Stimulated activated CD4-positive, alpha-beta T cell treated with anti-CD3 and anti-CD28 coated beads, Interleukin-1b, Interleukin-23, amount 100 ng/mL, for 24 hours (primary cell): ENCODE measurements at places on chromosomes 3 and 15.

DNA sequence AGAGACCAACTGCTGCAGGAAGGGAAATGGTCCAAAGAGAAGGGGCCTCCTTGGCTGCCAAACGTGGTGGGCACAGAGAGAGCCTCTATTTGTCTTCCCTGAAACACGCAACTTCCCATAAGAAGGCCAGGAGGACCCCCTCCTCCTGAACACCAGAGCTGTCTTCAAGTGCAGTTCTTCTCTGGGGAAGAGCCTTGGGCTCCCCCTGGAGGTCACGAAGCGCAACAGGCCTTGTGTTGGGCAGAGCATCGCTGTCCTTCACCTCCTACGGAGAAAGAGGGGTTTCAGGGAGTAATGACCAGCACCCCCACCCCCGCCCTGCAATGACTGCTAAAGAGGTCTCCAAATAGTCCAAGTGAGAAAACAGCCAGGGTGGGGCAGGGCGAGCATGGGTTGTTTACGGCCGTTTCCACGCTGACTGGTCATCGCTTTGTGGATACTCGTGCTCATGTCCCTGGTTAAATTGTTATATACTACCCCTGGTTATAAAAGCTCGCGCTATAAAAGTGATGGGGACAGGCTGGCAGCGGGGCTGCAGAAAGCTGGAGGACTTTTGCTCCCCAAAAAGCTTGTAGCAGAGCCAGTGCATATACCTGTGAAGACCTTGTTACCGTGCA lies 397.5 kb upstream of the ATP10A start:
- DNase-seq: no peak

GRCh38 chr15:95470997-95471689 lies 859.4 kb upstream of the NR2F2 start:
- no peak for DNase-seq

- DNase-seq: no peak
These were observed 65.8 kb upstream of the LEKR1 start for GRCh38 chr3:156760333-156760732.

- DNase-seq: no peak
These were observed 14.4 kb downstream of the RTP1 start for GRCh38 chr3:187211532-187212195.

DNA sequence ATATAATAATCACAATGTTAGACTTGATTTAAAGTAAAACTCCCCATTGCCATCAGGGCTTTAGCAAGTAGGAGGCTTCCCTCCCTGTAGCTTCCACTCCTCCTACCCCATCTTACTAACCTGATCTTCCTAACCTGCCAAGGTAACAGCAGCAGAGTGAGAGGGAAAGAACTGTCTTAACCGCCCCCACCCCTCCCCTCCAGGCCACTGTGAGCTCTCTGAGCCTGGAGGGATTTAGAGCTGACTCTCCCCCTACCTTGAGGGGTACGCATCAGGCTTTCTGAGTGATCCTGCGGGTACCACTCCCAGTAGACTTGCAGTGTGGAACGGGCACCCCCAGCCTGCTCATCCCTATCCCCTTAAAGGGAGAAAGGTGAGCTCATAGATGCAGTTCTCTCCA lies 11.4 kb upstream of the PRSS50 start:
- no peak for DNase-seq

DNA sequence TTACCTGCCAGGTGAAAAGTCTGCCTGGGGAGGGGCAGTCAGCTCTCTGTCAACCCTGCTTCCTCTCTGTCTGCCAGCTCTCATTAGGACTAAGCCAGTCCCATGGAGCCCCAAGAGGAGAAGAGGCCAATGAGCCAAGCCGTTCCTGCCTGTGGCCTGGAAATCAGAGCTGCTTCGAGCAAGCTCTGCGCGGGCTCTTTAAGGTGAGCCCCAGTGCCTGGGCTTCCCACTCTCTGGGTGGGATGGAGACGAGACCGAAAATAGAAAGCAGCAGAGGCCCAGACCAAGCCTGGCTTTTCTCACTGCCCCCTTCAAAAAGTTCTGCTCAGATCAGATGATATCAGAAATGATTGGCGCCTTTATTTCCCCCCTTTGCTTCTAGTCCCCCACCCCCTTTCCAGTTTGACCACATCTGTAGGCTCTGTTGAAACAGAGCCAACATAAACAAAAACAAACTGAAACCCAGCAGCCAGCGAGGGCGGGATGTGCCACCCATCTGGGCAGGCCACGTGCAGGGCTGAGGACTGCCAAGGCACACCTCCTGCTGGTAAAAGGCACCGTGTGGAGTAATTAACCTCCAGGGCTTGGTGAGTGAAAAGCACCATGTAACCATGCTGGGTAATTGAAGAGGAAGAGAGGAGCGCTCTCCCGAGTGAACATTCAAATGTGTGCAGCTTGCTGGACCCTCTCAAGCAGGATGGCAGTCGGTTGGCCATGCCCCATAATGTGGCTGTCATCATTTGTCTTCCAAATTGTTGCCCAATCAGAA lies 471.0 kb upstream of the PROK2 start:
- no peak for DNase-seq

DNA sequence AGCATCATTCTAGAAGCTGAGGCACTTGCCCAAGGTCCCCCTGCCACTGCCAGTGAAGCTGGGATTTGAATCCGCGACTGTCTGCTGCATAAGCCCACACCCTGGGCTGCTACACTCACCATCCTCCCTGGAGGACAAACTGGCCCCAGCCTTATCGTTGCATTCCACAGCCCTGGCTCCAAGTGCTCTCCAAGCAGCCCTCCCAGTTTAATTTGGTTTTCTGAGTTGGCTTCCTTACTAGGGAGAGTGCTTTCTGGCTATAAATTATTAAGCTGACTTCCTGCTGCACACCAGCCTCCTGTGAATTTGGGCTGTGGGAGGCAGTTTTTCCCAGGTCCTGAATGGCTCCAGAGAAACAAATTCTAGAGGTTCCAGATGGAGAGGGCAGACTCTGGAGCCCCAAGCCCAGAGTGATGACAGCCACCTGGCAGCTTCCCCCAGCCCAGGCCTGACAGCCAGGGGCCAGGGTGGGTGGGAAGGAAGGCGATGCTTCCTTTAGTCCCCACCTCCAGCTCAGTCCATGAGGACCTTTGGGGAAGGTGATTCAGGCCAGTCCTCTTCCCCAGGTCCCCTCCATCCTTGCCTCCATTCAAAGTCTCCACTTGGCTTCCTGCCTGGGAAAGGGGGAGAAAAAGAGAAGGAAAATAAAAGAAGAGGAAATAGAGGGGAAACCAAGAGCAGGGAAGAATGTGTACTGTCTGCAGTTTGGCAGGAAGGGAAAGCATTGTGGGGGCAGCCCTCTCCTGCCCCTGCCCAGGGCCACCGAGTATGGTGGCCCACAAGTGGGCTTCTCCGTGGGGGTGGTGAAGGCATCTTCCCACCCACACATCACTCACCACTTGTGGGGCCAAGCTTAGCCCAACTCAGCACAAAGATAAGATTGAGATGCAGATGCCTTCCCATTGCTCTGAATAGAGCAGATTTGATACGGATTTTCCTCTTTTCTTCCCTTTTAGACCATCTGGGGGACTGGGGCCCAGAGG lies 69.6 kb downstream of the SEMA5B start:
- no peak for DNase-seq

- DNase-seq: no peak
These were observed 39.6 kb downstream of the DPH6 start for GRCh38 chr15:35506272-35506870.

GRCh38 chr15:63901912-63902670 lies 68.3 kb upstream of the HERC1 start:
- DNase-seq: no peak
